ENCODE measurements at places on chromosomes 11 and 22.

- no peak for DNase-seq
Measured at GRCh38 chr11:6387811-6388599, 2.3 kb upstream of the SMPD1 start.

DNA sequence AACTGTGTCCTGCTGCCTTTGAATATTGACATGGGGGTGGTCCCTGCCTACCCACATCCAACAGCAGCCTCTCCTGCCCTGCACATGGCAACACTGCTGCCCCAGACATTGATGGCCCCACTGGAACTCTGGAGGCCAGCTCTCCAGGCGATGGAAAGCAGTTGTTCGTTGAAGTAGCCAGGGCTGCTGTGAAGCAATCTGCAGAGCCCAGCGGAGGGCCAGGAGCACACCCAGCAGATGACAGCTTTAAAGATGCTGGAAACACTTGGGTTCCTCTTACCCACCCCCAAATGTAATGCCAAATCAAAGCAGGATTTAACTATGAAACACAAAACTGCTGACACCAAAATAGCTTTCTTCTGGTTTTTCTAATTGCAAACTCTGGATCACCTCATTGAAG, 165.6 kb upstream of the NAV2 start:
- no peak for DNase-seq

- DNase-seq: no peak
Measured at GRCh38 chr22:35230417-35230816, 26.9 kb upstream of the HMGXB4 start.

- DNase-seq: no peak
Measured at GRCh38 chr11:61174273-61174672, 13.0 kb upstream of the VPS37C start.

DNA sequence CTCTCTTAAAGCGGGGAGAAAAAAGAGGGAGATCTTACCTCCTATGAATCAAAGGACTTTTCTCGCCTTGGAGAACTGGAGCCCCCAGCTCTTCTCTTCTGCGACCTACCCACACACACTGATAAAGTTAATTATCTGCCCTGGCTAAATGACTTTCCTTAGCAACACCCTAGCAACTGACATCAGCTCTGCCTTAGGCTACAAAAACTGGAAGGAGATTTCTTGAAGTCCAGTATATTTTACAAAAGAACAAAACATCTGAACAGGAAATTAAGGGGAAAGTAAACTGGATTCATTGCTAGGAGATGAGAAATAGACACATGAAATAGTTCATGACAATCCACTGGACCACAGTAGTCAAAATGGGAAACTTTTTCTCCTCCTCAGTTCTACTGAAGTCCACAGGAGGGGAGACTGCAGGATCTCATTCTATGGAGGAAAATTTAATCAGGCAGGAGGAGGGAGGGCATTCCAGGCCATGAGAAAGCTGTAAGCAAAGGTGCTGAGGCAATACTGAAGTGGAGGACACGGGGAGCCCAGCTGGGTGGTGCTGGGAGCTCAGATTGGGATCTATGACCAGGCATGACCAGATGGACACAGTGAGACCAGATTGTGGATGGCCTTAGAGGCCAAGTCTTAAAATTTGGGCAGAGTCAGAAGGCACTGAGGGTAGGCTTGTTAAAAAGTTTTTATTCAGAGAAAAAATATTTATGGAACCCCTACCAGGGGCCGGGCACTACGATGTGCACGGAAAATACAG, 3.7 kb upstream of the SPON1 start:
- no peak for DNase-seq

DNA sequence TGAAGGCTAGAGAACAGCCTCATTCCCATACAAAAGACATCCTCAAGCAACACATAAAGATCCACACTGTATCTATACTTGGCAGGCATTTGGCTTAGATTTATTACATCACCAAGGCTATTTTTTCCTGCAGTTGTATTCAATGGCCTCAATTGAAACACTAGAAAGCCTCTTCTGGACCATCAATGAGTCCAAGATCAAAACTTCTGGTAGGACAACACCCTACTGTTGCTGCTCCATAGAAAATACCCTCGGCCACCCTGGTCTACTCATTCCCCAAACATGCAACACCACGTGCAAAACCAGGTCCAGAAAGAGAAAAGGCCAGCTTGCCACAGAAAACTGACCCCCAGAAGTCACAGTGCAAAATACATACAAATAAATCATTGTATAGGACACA, 56.9 kb upstream of the CADM1 start:
- no peak for DNase-seq

- DNase-seq: no peak
Measured at GRCh38 chr22:21984793-21985192, 2.2 kb upstream of the TOP3B start.

- no peak for DNase-seq
Measured at GRCh38 chr22:16866167-16866566, 41.0 kb upstream of the XKR3 start.

DNA sequence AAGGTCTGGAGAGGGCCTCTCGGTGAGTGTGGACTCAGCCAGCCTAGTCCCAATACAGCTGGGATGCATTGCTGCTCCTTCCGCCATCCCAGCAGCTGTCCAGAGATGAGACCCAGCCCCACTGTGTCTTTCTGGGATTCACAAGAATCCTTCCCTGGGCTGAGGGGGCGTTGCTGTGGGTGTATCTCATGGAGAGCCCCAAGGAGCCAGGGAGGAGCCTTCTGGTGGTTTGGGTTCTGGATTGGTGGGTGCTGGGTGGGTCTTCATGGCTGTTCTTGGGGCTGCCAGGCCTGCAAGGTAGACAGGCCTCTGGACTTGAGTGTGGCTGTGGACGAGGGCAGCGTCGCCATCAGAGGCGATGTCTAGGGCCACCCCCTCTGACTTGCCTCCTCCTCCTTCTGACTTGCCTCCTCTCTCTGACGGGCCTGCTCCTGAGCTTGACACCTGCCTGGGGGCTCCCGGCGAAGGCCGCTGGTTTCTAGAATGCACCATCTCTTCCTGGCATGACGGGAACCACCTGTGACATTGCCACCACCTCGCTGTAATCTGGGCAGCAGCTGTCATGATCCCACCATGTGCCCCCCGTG, 17.2 kb downstream of the KCNQ1 start:
- no peak for DNase-seq

Measured in NCI-H524 treated with DMSO at 0.1 percent for 48 hours (cell line).